ENCODE measurements at places on chromosomes 16 and 17.

DNA sequence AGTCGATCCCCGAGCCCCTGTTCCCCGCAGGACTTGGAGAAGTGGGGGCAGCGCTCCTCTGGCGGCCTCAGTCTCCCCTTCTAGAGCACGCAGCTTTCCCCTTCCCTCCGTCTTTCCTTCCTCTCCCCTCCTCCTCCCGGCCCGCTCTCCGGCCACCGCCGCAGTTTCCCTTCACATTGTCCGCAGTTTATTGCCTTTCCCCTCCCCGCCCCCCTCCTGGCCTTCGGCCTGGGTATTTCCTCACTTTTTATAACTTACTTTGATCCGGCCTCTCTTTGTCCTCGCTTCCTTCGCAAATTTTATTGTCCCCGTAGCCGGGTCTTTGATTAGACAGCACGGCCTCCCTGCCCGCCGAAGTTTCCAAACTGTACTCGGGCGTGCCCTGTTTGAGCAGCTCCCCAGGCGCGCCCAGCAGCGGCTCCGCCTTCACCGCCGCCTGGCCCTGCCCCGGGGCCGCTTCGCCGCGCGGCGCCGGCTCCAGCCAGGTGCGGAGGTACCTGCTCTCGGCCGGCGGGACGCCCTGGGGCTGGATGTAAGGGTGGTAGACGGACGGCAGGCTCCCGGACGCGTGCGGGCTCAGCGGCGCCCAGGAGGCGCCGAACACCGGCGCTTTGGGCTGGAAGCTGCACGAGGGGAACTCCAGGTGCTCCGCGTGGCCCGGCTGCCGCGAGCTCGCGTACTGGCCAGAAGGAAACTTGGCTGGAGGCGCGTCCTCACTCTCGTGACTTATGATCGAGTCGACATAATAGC is 488 bp downstream of the HOXB9 start:
- DNase-seq, result no peak

GRCh38 chr16:89828870-89829629 is 775 bp downstream of the SPIRE2 start:
- DNase-seq, result peak; percentile 63

- no peak for DNase-seq
Observed at GRCh38 chr16:48479955-48480354, 94.7 kb upstream of the SIAH1 start.

GRCh38 chr17:59844884-59845594 is 47.7 kb downstream of the TUBD1 start:
- peak; percentile 16 for DNase-seq

GRCh38 chr17:17510456-17511292 is 14.5 kb upstream of the RASD1 start:
- DNase-seq, result no peak

GRCh38 chr17:79996291-79996690 is 39.4 kb downstream of the TBC1D16 start:
- DNase-seq, result no peak

DNA sequence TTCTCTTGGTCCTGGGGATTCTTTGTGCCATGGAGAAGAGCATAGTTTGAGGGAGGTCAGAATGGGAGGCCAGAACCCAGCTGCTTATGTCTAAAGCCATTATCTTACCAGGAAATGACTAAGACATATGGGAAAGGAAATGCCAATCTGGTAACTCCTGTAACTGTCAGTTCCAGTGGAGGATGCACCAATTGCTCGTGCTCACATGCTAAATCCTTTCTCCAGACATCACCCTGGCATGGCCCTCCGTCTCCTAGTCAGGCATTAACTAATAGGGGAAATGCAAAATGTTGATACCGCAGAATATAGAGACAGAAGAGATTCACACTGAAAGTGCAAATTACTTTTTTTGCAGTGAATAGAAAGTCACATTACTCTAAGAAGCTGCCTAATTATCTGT is 255.6 kb upstream of the HSBP1 start:
- no peak for DNase-seq

DNA sequence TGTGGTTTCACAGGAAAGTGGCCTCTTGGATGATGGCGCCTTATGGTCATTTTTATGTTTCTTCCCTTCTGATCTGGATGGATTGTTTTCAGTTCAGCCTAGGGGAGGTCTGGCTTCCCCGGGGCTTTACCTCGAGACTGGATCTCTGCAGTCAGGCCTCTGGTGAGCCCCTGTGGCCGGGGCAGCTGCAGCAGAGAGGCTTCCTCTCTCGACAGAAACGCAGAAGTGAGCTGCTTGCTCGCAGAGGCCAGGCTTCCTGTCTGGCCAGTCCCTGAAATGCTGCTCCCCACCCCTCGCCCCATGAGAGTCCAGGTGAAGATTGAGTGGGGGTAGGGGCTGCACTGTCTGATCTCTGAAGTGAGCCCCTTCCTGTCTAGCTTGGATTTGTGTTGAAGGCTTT is 44.0 kb downstream of the PLCG2 start:
- DNase-seq, result no peak

DNA sequence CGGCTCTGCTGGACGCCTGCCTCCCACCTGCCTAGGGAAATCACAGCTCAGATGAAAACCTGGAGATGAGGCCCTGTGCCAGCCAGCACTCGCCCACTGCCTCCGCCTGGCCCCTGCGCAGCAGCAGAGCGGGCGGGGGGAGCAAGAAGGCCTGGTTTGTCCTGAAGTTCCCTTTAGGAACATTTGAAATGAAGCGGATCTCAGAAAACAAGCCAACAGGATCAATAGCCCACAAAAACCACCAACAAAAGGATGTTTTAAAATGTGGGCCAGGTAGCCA is 48.0 kb downstream of the RBFOX3 start:
- DNase-seq, result no peak

- DNase-seq, result no peak
Observed at GRCh38 chr17:33567223-33567622, 274.1 kb upstream of the ASIC2 start.

GRCh38 chr16:78290872-78291591 is 191.6 kb downstream of the WWOX start:
- DNase-seq, result no peak
